ENCODE measurements at places on chromosomes 2 and 18. TPM values are rescaled to one million over a fixed set of nuclear protein-coding genes. Genes with fewer than 3 reads are reported as not detected.

Gene CYTIP
- polyA plus RNA-seq: not detected

GRCh38 chr2:55120634-55121359 lies 70.5 kb upstream of the RTN4 start:
- DNase-seq: no peak

Gene ATRAID
- polyA plus RNA-seq: 283 TPM

GRCh38 chr2:9294764-9295163 lies 88.2 kb downstream of the ASAP2 start:
- DNase-seq: no peak

- no peak for DNase-seq
Measured at GRCh38 chr2:119958670-119959268, 54.1 kb upstream of the EPB41L5 start.

DNA sequence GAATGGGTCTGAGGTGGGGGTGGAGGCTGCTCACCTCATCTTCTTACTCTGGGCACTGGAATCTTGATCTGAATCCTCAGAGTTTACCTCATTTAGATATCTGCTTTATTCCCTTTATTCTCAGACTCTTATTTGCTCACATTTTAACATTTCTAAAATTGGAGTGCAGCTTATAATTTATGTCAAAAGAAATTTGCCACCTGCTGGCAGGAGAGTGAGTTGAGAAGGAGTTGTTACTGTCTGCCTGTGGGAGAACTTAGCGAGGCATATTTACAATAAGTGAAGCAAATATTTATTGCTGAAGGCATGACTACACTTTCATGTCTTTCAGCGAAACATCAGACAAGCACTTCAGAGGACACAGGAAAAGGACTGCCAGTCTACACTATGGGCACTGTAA lies 16.4 kb upstream of the KIAA2012 start:
- no peak for DNase-seq

DNA sequence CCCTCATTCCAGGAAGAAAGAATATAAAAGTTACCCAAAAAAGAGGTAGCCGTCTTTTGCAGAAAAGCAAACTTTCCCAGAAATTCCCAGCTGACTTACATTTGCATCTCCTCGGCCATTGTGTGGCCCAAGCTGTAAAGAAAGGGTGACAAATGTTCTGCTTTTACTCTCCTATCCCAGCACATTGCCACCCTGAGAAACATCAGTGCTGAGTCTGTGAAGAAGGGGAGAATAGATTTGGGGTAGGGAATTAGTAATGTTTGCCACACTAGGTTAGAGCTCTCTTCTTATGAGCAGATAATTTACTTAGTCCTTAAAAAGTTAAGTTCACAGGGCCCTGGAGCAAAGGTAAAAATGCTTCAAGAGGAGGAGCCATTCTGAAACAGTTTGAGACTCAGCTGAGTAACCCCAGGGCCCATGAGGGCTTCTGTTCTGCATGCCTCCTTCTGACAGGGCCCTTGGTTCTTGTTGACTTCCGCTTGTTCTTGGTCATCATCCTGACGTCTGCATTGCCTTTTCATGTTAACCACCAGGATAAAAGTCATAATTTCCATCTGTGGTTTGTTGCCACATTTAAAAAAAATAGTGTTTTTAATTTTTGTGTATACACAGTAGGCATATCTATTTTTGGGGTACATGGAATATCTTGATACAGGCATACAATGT lies 550.7 kb downstream of the RNF144A start:
- DNase-seq: no peak

- DNase-seq: peak; percentile 58
Measured at GRCh38 chr2:24329700-24330099, 30.6 kb downstream of the ITSN2 start.

Gene SATB2
- 0.62 TPM for polyA plus RNA-seq

- DNase-seq: peak; percentile 8
Measured at GRCh38 chr2:75276093-75277029, 77.0 kb upstream of the TACR1 start.

DNA sequence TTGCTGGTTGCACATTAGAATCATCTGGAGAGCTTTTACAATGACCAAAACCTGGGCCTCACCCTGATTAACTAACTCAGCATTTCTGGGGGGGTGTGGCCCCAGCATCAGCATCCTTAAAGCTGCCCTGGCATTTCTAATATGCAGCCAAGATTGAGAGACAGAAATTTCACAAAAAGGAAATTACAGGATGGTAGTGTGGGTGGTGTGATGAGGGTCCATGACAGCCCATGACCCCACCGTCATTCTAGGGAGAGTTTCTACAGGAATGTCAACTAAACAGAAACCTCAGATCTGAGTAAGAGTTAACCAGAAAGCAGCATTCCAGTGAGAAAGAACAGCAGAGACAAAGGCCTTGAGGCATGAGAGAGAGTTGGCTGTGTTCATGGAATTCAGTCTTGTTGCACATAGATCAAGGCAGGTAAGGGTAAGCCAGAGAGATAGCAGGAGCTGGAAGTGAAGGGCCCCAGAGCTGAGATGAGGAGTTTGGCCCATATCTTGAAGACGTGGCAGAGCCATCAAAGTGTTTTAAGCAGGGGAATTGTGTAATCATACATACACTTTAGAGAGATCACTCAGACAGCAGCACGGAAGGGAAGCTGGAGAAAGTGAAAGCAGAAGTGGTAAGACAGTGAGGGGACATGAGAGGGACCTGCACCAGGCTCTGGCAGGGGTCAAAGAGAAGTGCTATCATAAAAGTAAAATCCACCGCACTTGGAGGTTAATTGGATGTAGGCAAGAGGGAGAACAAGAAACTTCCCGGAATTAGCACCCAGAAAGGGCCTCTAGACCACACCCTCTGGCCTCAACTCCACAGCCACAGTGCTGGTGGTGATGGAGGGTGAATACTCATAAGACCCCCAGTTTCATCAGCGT lies 7.8 kb upstream of the TRABD2A start:
- no peak for DNase-seq

Gene CHST9
- polyA plus RNA-seq: not detected

DNA sequence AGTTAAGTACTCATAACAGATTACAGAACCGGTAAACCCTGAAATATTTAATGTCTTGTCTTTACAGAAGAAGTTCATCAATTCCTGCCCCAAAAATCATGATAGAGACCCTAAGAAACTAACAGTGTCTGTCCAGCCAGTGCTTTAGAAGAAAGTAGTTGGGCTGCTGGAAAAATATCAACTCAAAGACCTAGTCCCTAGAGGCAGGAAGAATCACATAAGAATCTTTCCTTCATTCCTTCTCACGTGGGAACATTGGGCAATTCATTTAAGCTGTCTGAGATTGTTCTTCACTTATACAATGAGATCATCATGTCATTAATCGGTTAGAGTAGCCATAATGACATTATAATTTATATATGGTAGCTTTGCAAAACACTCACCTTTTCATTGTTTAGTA lies 156.4 kb downstream of the CCBE1 start:
- no peak for DNase-seq

DNA sequence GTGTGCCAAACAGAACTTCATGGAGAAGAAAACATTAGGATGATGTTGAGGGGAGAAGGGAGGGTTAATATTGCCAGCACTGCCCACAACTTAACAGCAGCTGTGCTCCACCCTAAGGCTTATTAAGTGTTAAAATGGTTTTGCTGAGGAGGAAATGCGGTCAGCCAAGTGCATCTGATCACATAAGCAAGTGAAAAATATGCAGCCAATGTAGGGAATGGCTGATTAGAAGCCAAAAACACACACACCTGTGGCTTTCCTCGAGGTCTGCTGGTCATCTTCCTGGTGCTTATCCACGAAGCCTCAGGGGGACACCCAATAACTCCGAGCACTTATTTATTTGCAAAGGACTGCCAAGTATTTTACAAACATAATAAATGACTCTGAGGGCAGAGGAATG lies 66.3 kb upstream of the GPR45 start:
- no peak for DNase-seq

Gene FAM124B
- polyA plus RNA-seq: 119 TPM

DNA sequence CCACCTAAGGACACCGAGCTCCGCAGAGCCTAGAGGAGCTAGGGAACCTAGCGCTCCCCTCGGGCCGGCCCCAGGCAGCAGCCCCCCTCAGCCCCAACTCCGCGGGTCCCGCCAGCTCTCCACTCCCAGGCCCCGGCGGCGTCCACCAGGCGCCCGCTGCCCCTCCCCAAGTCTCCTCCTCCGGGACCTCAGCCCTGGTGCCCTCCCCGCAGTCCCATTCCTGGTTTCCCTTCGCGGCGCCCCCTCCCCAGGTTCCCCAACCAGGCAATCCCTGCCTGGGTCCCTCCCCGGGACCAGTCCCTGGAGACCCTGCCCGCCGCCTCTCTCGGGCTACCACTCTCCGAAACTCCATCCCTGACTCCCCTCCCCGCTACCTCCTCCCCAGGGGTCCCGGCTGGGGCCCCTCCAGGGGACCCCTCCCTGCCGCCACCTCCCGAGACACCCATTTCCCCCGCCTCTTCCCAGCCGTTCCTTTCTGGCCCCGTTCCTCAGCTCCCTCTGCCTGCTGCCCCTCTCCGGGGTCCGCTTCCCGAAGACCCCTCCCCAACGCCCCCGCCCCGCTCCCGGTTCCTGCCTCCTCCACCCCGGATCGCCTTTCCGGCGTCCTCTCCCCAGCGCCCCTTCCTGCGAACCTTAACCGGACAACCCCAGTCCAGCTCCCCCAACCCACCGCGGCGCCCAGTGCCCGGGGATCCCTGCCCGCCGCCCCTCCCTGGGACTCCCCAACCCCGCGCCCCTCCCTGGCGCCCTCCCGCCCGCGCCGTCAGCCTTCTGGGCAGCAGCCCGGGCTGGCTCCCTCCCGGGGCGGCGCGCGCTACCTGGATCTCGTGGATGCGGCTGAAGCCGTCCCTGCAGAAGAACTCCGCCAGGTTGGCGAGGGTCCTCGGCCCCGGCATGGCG lies 678 bp downstream of the CYP27C1 start:
- no peak for DNase-seq

Gene GATA6
- polyA plus RNA-seq: 3.9 TPM

DNA sequence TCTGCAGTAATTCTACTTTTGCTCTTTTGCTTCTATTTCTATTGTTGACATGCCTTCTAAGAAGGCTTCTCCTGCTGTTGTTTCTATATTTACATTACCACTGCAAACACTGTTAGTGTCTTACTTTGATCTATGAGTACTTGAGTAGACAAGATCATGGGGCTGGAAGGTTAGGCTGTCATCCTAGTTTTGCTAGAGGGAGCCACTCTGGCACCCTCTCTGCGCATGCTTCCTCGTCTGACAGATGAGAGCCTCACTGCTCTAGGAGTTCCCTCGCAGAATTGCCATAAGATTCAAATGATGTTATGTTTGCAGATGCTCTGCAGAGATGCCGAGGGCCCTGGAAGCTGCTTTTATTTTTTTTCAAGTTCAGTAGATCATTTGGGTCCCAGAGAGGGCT lies 185.6 kb downstream of the RNF144A start:
- DNase-seq: no peak

DNA sequence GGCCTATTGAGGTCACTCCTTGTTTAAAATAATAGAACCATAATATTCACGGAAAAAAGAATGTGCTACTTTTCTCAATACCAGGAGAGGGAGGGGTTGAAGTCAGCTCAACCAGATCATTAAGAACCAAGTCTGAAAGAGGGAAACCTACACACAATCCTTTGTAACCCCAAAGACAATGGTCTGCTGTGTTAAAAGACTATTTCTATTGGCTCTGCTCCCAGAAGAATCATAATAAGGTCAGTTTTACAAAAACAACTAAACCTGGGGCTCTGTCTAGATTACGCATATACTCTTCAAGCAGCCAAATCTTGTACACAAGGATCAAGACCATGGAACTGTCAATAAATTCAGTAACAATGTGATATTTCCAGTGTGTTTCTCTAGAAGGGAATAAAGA lies 177.2 kb upstream of the CRIM1 start:
- DNase-seq: peak; percentile 73

DNA sequence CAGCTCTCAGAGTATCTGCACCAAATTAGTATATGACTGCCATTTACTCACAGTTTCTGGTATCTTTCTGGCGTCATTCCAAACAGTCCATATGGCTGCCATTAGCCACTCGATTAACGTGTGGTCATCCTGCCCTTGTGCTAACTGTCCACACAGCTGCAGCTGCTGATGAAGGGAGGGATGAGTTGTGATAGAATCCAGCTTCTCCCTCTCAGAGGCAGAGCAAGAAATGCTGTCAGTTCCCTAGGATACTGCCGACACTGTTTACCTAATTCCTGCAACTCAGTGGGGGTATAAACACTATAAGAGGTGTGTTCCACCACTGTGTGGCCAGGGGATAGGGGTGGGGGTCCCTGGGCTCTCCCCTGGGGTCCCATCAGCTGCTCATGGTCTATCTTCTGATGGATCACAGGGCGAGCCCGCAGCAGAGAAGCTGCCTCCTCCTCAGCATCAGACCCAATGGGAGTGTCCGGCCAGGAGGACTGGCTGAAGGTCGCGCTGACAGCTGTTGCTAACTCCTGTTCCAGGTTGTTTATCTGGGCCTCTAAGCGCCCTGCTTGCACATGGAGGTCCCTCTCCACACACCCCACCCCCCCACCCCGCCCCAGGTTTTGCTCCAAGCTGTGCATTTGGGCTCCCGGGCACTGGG lies 17.3 kb upstream of the KLHL23 start:
- peak; percentile 26 for DNase-seq

DNA sequence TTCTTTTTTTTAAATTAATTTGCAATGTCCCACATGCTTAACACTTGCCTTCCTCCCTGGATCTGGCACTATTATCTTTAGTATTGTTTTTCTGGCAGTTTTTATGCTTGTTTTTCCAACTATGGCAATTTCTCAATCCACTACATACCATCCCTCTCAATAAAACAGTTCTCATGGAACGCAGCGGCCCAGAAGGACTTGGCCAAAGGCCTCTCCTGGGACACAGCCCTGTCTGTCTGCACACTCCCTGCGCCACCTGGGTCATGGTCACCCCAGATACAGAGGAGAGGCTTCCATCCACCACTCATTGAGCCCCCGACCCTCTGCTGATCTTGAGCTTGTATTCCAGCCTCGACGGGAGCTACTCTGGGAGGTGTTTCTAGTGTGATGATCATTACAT lies 91.2 kb downstream of the TWIST2 start:
- DNase-seq: no peak

DNA sequence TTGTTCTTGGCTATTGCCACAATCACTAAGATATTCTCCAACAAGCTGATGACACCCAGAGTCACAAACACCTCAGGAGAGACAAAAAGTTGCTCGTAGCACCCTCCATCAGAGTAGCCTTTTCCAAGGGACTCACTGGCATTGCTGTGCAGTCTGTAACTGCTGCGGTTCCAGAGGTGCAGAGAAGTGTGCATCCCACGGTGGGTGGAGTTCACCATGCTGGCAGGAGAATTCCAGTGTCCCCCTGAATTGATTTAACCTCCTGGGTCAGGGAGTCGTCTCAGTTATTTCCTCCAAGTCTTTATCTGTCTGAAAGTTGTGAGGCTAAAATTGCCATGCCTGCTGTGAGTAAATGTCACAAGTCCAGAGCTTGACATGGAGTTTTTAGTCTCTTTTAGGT lies 443 bp downstream of the MC4R start:
- no peak for DNase-seq

DNA sequence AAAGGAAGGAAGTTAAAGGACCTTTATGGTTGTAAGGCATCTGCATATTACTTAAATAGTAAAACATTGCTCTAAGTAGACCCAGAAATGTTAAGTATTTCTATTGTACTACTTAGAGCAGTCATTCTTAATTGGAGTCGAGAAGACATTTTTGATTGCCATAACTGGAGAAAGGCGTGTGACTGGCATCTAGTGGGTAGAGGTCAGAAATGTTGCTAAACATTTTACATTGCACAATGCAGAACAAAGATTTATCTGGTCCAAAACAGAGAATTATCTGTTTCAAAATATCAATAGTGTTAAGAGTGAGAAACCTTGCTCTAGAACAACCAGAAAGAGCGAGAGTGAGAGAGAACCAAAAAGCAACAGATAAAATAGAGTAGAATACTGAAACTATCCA lies 23.3 kb upstream of the ROCK1 start:
- DNase-seq: peak; percentile 50

Gene HAUS1
- 29.9 TPM for polyA plus RNA-seq

- DNase-seq: no peak
Measured at GRCh38 chr2:200772620-200773019, 39.1 kb upstream of the BZW1 start.

Data from endothelial cell of umbilical vein (primary cell).